ENCODE measurements at places on chromosomes 4 and X.

GRCh38 chr4:185344743-185345538 is 50.8 kb downstream of the LRP2BP start:
- DNase-seq = no peak

DNA sequence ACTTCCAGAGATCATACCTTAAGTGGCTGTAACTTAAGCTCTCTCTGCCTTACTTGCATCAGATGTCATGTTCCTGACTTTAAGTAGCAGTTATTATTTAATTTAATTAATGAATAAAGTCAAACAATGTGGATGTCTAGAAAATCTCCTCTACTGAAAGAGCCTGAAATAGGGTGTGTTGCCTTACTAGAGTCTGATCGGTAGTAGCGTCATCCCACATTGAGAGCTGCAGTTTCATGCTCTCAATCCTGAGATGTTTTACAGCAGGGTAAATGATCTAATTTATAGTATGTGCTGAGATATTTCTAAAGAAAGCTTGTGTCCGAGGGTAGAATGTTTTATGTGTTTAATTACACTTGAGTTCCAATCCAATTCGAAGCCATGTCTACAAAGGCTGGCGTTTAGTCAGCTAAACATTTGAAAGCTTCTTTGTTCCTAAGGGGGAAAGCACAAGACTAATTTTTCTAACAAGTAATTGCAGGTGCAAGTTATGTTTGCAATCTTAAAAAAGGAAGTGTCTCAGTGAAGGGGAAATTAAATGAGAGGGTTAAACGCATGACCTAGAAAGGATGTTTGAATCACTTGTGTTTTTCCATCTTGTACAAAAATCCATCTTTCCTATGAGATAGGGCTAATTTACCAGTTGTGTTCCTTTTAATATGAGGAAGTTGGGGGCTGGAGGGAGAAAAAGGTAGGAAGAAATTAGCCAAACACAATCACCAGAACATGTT is 391.0 kb upstream of the MAGEB2 start:
- DNase-seq = no peak

- no peak for DNase-seq
Observed at GRCh38 chr4:186485150-186485549, 70.2 kb downstream of the MTNR1A start.

- DNase-seq = no peak
Observed at GRCh38 chr4:95272036-95272435, 276.7 kb downstream of the UNC5C start.

- no peak for DNase-seq
Observed at GRCh38 chr4:83305187-83305586, 20.6 kb upstream of the COQ2 start.

DNA sequence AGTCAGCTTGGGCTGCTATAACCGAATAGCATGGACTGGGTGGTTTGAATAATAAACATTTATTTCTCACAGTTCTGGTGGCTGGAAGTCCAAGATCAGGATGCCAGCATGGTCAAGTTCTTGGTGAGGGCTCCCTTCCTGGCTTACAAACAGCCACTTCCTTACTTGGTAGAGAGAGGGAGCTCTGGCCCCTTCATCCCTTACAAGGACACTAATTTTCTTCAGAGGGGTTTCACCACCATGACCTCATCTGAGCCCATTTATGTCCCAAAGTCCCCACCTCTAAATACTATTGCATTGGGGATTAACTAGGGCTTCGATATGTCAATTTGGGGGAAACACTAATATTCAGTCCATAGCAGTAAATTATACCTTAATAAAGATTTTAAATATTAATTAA is 61.8 kb downstream of the CLNK start:
- DNase-seq = no peak

DNA sequence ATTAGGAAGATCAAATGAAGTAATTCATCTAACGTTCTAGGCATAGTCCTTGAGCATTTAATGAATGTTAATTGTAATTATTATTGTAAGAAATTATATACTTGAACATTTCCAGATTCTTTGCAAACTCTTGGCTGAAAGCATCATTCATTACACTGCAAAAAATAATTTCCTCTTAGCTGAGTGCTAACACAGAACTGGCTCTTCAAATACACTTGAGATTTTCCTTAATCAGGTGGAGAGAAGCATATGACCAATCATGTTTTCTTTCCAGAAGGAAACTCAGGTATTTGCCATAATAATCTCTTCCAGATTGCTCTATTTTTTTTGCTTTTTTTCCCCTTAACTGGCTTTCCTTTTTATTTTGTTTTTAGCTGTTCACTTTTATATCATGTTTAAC is 42.5 kb downstream of the SLC39A8 start:
- no peak for DNase-seq

DNA sequence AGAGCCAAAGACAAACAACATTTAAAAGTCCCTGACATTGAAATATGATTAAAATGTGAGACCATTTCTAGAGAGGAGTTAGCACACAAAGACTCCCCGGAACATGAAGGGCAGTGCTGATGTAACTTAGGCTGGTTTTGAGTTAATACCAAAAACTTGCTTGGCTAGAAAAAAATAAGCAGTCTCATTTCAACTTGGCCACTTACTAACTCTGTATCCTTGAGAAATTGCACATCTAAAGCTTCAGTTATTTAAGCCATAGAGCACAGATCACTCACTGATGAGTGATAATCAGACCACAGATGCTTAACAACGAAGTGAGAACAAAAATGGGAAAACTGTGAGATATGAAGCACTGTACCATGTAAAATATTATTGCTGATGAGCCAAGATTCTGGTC is 65.9 kb upstream of the MAOA start:
- no peak for DNase-seq

DNA sequence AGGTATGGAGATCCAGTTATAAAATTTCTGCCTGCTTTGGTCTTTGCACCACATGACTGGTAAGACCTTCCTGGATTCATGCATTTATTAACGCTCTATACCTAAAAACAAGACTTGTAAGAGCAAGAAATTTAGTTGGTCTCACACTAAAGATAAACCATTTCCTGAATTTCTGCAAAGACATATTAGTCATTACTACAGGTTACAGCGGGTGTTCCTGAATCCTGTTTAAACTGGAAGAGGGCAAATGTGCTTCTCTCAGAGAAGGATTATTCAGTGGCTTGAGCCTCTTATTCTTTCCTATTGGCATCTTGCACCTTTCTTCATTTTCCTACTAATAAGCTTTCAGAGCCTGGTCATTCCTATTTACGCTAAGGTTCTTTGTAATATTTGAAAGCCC is 397.6 kb upstream of the TENM3 start:
- DNase-seq = no peak

Measured in left kidney (tissue), 8 donors.